ENCODE measurements at places on chromosomes 7 and 10. TPM values are rescaled to one million over a fixed set of nuclear protein-coding genes. Genes with fewer than 3 reads are reported as not detected.

The TUBAL3 gene
- 0.52 TPM for total RNA-seq

The UNCX gene
- not detected for total RNA-seq

The HHEX gene
- total RNA-seq = 5.8 TPM

The TRIP6 gene
- 91.4 TPM for total RNA-seq

The HOXA7 gene
- total RNA-seq = not detected

The IFIT3 gene
- 7.2 TPM for total RNA-seq

The CNPY1 gene
- total RNA-seq = not detected

The CCNY gene
- total RNA-seq = 54.9 TPM

The CFAP69 gene
- 18.5 TPM for total RNA-seq

The C10orf67 gene
- total RNA-seq = 1.3 TPM

The SEMA3A gene
- 6.3 TPM for total RNA-seq

The ASB10 gene
- total RNA-seq = not detected

The GPER1 gene
- 0.37 TPM for total RNA-seq

The CASD1 gene
- total RNA-seq = 15.0 TPM

The RBM28 gene
- total RNA-seq = 61.1 TPM
